Muscle of back (tissue), 13 donors: ENCODE measurements at places on chromosomes 2 and 18.
A peak's percentile ranks its signal among the peaks of the same experiment; 100 is the strongest.

- peak; percentile 87 for DNase-seq
These were observed 54.7 kb downstream of the EMILIN2 start for GRCh38 chr18:2901423-2901985.

GRCh38 chr2:42925742-42926433 lies 133.5 kb upstream of the HAAO start:
- DNase-seq, result no peak

DNA sequence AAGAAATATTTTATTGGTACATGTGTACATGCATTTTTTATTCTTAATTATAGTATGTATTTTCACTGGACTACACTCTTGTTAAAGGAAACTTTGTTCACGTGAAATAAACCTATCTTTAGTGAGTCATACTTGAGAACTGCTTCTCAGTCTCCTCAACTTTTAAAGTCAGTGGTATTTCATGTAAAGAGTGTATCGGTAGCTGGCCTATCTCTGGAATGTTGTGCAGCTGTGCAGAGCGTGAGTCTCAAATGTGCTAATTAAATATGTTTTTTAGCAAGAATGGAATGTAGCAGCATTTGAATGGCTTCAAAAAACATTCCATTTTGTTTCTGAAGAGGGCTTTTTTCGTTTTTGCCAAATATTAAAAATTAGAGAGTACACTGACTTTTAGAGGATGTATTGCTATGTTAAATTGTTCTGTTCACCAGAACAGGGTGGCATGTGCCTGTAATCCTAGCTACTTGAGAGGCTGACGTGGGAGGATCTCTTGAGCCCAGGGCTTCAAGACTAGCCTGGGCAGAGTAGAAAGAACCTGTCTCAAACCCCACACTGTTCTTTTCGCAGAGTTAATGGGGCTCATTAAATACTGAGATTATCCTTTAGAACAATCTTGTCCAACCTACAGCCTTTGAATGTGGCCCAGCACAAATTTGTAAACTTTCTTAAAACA lies 14.3 kb downstream of the SPTBN1 start:
- peak; percentile 62 for DNase-seq

GRCh38 chr18:43751835-43752234 lies 474.5 kb upstream of the SYT4 start:
- DNase-seq, result no peak

GRCh38 chr2:3738454-3738853 lies 35.1 kb downstream of the DCDC2C start:
- peak; percentile 11 for DNase-seq

DNA sequence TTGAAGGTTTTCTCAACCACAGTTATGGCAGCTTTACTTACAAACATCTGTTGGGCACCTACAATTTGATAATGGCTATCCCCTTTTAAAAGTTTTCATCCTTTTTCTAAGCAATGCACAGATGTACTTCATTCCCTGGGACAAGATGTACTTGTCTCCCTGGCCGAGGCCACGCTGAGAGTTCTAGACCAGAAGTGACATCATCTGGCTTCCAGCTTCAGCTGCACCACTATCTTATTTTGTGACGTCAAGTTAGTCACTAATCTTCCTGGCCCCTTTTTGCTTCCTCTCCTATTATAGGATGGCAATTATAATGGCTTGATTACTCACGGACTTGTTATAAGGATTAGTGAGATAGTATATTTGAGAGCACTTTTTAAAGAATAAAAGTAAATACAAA lies 386.4 kb downstream of the BCL11A start:
- no peak for DNase-seq

- DNase-seq, result no peak
These were observed 31.5 kb downstream of the EHBP1 start for GRCh38 chr2:62736899-62737559.

DNA sequence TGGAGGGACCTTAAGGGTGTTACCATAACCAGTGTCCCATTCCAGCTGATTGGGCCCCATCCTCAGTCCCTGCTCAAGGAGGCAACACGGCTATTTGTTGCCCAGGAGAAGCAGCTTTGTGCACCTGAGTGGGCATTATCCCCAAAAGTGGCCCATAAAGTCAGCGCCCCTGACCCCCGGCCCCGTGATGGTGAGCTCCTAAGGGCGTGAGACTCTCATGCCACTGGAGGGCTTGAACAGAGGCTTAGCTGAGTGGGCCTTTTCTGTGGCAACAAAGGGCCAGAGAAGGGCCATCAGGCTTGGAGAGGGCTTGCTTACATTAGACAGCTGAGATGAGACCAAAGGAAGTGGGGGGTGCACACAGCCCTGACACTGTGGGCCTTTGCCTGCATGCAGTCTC lies 99.2 kb upstream of the RAB6C start:
- no peak for DNase-seq

DNA sequence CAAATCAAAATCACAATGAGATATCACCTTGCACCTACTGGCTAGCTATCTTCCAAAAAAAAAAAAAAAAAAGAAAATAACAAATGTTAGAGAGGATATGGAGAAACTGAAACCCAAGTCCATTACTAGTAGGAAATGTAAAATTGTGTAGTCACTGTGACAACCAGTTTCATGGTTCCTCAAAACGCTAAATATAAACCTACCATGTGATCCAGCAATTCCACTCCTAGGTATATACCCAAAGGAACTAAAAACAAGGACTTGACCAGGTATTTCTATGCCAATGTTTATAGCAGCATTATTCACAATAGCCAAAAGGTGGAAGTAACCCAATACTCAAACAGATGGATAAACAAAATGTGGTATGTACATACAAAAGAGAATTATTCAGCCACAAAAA lies 11.7 kb upstream of the SCRN3 start:
- no peak for DNase-seq

- no peak for DNase-seq
These were observed 9.4 kb downstream of the SUCLG1 start for GRCh38 chr2:84449711-84450110.

GRCh38 chr18:73645160-73645715 lies 502.4 kb downstream of the FBXO15 start:
- no peak for DNase-seq

DNA sequence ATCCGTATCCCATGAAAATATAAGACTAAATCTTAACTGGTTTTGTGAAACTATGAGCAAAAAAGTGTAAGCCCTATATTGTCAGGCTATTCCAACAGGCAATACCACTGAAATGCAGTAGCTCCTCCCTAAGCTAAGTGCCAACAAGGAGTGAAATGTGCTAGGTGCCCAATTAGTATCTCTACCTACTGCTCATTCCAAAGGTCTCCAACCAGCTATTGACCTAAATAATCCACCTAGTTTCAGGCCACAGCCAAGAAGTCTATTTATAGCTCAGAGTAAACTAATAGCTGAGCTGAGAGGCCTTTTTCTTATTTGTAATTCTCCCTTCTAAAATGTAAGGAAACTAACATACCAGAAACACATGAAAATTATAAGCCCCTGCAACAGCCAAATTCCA lies 482.2 kb downstream of the DCC start:
- no peak for DNase-seq

DNA sequence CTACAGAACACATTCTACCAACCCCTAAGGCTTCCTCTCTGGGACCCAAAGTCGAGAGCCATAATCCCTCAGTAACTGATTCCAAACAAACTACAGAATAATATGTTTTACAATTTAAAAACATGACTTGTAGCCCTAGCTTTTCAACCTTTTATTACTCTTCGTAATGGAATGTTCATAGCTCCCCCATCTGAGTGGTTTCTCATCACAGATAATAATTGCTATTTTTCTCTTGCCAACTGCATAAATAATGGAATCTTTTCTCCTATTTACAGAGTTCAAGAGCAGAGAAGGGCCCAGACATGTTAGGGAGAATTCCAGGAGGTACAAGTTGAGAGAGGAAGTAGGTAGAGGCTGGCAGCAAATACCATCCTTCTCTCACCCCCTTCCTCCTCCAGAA lies 59.9 kb upstream of the CERS6 start:
- no peak for DNase-seq

DNA sequence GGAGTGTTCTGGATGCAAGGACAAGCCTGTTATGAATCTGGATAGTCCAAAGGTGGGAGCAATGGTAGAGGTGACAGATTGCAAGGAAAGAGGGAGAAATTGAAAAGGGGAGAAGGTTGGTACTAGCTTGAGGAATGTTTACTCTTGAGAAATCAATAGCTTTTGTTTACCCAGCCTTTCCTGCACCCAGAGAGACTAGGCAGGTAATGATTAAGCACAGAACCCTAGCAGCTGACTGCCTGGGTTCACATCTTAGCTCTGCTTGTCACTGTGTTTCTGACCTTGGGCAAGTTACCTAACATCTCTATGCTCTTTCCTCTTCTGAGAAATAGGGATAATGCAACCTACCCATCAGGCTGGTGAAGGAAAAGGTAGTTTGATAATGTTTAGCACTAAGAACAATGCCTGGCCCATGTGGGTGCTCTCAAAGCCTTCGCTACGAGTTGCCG lies 178.6 kb downstream of the MGAT5 start:
- no peak for DNase-seq

- DNase-seq, result no peak
These were observed 22.7 kb upstream of the MYO1B start for GRCh38 chr2:191222507-191222906.

GRCh38 chr2:14583802-14584201 lies 48.7 kb upstream of the LRATD1 start:
- DNase-seq, result no peak
